SJCRH30 (cell line): ENCODE measurements at places on chromosomes 4 and X. TPM values are rescaled to one million over a fixed set of nuclear protein-coding genes. Genes with fewer than 3 reads are reported as not detected.
A peak's percentile ranks its signal among the peaks of the same experiment; 100 is the strongest.

DNA sequence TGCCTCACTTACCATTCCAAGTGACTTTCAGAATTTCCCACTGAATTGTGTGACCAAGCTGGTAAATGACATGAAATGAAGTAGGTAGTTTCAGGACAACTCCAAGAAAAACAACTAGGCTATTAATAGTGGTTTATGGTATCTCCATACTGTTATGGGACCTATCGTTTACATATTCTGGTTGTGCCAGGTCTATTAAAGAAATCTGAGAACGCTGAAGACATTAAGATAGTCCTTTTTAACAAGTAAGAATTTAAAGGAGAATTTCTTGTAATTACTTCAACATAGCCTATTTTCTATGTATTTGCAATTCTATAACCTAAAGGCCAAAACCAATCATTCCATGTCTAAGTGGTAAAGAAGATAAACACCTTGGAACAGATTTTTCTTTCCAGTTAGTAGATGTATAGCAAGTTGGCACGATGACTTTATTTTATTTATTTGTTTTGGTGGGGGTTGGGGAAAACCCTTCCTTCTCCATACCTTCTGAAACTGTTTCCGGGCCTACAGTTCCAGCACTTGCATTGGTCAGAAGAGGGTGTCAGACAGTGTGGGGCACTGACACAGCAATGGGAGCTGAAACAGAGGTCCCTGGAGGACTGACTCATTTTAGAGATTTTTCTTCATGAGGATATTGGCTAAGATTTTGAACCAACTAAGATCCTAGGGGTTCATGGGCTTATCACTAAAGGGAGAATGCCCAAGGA is 7.6 kb upstream of the DCLK2 start:
- DNase-seq: no peak

The CT55 gene
- total RNA-seq: 0.08 and 0.40 TPM in 2 replicates

The PDGFC gene
- 14.1 and 14.6 TPM in 2 replicates for total RNA-seq

DNA sequence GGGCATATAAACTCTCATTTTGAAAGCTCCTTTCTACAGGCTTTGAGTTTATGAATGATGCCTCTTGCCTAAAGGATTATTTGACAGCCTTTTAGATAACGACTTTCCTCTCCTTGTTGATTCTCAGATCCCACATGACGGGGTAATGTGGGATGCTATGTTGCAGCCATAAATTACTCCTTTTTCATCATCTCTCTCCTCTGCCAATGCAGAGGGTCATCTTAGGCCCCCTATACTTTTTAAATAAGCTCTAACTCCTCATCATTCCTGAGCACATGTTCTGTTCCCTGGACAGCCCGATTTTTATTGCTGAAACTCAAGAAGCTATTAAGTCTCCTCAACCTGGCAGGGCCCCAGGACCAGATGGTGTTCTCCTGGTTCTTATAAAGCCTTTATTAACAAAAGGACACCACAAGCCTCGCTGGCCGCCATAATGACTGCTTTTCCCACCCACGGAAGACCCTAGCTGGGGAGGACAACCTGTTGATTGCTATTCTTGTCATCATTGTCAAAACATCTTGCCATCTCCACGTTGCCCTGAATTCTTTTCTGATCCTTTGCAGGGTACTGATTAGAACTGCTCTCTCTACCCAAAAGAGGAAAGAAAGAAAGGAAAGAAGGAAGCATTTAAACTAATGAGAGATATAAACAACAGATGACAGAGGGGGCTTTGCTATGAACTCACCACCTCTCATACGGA is 150.7 kb downstream of the DHX15 start:
- DNase-seq: peak; percentile 45

GRCh38 chr4:15784959-15785634 is 7.0 kb downstream of the CD38 start:
- DNase-seq: no peak

The TEX13C gene
- total RNA-seq: 0.02 TPM in 1 of 2 replicates, not detected in the other

GRCh38 chr4:26885912-26886274 is 25.3 kb downstream of the STIM2 start:
- DNase-seq: no peak

DNA sequence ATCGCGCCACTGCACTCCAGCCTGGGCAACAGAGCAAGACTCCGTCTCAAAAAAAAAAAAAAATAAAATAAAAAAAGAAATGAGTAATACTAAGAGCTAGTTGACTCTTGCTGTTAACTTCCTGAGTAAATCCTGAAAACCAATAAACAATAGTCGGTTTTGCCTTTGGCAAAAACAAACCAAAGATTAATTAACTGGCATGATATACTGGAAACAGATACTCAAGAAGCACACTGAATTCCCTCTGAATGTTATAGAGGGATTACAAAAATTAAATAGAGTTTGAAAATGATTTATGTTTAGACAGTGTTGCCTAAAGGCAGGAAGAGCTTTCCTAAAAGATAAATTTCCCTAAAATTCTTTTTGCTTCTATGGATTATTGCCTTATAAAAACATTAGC is 1702.3 kb downstream of the STIM2 start:
- no peak for DNase-seq

GRCh38 chr4:55546506-55546755 is 278 bp downstream of the CLOCK start:
- no peak for DNase-seq

DNA sequence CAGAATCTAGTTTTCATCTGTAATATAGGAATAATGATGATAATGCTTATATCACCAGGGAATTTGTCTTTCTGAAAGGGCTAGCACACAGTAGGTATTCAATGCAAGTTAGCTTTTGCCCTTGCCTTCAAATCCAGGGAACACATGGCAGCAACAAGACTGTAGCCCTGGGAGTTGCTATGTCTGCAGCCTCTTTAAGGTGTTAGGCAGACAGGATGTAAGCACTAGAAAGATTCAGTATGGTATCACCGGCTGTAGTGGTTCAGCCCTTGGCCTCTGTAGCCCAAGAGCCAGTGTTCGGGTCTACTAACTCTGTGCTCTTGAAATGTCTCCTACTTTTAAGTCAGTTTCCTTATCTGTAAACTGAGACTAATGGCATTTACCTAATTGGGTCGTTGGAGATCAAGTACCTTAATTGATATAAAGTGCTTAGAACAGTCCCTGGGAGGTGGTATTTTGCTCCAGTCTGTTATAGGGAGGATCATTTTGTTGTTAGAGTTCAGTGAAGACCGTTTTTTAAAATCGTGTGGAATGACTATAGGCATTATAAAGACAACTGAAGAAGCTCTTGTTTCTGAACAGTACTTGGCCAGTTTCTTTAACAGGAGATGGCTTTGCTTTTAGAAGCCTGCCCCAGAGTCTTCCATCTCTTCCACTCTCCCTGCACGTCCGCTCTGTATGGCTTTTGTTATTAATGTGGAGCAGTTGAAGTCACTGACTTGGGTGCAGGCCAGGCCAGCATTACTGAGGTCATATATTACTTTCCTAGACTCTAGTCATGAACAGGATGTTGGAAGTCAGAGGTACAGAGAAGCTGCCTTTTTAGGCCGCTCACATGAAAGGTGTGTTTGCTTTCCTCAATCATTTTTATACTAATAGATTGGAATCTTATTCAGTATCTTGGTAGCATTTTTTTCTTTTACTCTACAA is 44.8 kb downstream of the GAB1 start:
- peak; percentile 43 for DNase-seq

DNA sequence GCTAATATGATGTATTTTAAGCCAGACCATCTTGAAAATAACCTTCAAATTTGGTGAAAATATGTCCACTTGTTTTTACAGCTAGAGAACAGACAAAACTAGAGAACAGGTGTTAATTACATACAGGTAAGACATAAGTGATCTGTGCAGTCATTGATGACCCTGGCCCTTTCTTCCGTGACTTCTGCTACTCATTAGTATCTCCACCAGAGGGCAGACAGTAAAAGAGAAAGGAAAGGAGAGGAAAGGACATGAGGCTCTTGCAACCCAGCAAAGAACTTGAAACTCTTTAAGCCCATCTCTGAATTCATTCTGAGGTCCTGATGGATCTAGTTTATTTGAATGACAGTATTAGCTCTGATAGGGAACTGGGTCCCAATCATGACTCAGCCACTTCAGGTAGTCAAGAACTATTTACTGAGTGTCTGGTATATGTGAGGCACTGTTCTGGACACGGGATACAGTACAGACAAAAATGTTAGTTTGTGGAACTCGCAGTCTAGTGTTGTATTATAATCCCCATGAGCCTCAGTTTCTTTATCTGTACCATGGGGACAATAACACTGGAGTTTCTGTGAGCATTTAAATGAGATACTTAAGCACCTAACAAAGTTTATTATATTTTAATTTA is 121.0 kb upstream of the TEX13D start:
- peak; percentile 63 for DNase-seq

The RTL9 gene
- total RNA-seq: 1.9 and 2.0 TPM in 2 replicates

The ACOT9 gene
- 75.4 and 82.3 TPM in 2 replicates for total RNA-seq

DNA sequence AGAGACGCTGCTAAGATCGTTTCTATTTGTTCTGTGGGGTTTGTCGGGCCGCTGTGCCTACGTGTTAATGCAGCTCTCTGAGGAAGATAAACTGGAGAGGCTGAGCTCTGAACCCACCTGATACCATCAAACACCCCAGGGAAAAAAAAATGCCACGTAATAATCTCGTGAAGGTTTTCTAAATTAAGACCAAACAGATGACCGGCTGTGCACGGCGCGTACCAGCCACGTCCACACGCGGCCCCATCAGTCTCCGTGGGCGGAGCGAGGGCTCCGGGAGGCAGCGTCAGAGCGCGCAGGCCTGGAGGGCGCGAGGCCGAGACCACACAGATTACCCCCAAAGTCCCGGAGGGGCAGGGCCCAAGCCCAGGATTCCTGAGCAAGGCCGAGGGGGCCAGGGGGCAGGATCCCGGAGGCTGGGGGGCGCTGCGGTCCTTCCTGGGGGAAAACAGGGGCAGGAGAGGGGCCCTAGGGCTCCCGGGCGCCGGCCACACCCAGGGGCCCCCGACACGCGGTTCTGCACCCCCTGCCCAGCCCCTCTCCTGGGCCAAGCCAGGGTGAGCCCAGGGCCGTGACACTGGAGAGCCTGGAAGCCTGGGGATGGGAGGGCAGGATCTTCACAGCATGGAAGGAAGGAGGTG is 91.9 kb downstream of the FAM53A start:
- DNase-seq: no peak

The NUDT11 gene
- total RNA-seq: 33.7 and 35.8 TPM in 2 replicates

- no peak for DNase-seq
Measured at GRCh38 chrX:83829874-83830273, 31.1 kb upstream of the CYLC1 start.

The SEPTIN11 gene
- total RNA-seq: 281 and 294 TPM in 2 replicates

GRCh38 chr4:158004101-158004500 is 168.7 kb downstream of the GASK1B start:
- DNase-seq: no peak

The BANK1 gene
- total RNA-seq: 0.14 and 1.1 TPM in 2 replicates

GRCh38 chr4:773214-773613 is 52.7 kb downstream of the CPLX1 start:
- no peak for DNase-seq

- DNase-seq: no peak
Measured at GRCh38 chr4:114488301-114488982, 110.2 kb upstream of the UGT8 start.

The KLB gene
- 0.02 TPM in 1 of 2 replicates, not detected in the other for total RNA-seq

DNA sequence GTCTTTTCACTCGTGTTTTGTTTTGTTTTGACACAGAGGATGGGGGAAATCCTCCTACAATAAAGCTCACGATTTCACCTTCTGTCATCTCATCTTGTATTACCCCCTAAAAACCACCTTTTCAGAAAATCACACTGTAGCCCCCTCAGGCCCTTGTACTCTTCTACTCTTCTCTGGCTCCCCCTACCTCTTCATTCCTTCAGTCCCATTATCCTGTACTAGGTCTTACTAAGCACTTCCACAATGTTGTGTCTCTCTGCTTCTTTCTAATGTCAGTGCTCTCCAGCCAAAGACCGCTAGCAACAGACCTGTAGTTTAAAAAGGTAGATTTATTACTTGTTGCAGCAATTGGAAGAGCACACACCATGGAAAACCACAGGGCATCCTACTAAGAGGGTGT is 30.0 kb upstream of the RNF128 start:
- no peak for DNase-seq

The FRAS1 gene
- 32.8 and 33.2 TPM in 2 replicates for total RNA-seq

The BMX gene
- 0.05 and 0.08 TPM in 2 replicates for total RNA-seq

GRCh38 chr4:105946771-105947170 is 51.5 kb downstream of the NPNT start:
- no peak for DNase-seq

DNA sequence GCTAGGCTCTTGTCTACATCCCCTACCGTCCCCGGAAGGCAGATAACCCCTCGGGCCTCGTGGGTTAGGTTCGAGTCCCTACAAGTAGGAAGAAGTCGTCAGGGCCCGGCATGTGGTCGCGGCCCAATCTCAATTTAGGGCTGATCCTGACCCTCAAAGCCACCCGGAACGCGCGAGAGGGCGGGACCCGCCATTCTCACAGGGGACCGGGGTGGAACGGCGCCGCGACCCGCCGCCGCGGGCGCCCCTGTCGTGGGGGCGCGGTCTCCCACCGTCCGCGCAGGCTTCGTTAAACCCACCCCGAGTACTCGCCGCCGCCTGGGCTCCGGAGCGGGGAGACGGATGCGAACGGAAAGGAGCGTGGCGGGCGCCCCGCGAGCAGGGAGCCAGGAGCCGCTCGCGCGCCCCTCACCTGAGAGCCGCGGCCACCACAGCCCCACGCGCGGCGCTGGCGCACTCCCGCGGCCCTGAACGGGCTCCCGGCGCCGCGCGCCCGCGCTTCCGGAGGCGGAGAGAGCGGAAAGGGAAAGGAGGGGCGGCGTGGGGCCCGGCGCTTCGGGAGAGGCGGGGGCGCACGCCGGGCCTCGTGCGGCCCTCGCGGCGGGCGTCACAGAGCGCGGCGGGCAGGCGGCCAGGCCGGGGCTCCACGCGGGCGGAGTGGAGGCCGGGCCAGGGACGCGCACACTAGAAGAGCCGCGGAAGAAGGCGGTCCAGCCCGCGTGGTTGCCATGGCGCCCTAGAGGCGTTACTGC is at the start of gene CFAP97:
Gene CFAP97 (minus strand): TSS at position 515 of the 752 bp plus-strand sequence. CDS start 12,804 bp downstream, outside the sequence.
- peak; percentile 78 for DNase-seq

DNA sequence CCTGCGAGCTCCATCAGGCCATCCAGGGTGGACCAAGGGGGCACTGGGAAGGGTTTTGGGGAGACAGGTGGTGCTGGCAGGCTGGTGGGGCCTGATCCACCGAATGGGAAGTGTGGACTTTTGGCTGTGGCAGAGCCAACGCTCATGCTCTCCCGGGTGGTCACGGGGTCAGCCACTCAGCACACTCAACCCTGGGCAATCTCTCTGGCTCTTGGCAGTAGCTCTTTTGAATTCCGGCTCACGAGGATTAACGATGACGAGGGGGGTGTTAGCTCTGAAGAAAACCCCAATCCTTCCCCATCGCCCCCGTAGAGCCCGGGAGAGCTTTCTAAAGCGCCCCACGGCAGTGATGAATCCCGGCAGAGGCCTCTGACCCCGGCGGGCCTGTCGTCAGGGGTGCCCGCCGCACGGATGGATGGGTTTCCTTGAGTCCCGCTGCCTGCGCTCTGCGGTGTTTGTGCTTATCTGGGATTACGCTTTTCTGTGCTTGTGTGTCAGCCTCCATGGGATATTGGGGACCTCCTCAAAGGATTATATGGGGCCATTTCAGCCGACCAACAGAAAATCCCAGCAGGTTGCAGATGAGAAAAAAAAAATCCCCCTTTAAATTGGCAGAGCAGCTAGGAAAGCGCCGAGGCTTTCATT is 156.8 kb upstream of the PSAPL1 start:
- no peak for DNase-seq

The PCDH11X gene
- 0.24 and 0.25 TPM in 2 replicates for total RNA-seq

GRCh38 chr4:169225058-169225751 is 45.6 kb downstream of the SH3RF1 start:
- DNase-seq: no peak

GRCh38 chr4:45550766-45551366 is 573.0 kb downstream of the GABRG1 start:
- no peak for DNase-seq
